Lower lobe of right lung (tissue), 2 donors: ENCODE measurements at places on chromosomes 5 and 9. TPM values are rescaled to one million over a fixed set of nuclear protein-coding genes. Genes with fewer than 3 reads are reported as not detected.

Gene ANKH
- total RNA-seq = 53.7 TPM

Gene AQP7
- total RNA-seq = 3.7 TPM

Gene C9orf50
- not detected for total RNA-seq

Gene SLCO4C1
- 29.5 TPM for total RNA-seq
